ENCODE measurements at places on chromosomes 12 and 14. TPM values are rescaled to one million over a fixed set of nuclear protein-coding genes. Genes with fewer than 3 reads are reported as not detected.

DNA sequence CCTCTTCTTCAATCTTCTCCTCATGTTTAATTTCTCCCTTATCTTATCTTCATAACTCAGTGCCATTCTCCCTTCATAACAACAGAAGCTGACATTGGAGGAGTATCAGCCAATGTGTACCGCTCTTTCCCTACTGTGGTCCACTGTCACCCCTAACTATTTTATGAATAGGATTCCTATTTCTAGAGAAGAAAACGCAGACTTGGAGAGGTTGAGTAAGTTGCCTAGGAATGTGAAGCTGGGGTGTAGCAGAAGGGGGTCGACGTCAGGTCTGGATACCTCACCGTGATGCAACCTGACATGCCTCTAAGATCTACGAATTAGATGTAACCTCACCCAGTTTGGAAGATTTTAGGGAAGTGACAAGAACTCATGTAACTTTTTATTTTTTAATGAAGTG lies 17.1 kb downstream of the LMO3 start:
- no peak for DNase-seq

GRCh38 chr12:53550595-53550994 lies 43.3 kb upstream of the NPFF start:
- DNase-seq = no peak

DNA sequence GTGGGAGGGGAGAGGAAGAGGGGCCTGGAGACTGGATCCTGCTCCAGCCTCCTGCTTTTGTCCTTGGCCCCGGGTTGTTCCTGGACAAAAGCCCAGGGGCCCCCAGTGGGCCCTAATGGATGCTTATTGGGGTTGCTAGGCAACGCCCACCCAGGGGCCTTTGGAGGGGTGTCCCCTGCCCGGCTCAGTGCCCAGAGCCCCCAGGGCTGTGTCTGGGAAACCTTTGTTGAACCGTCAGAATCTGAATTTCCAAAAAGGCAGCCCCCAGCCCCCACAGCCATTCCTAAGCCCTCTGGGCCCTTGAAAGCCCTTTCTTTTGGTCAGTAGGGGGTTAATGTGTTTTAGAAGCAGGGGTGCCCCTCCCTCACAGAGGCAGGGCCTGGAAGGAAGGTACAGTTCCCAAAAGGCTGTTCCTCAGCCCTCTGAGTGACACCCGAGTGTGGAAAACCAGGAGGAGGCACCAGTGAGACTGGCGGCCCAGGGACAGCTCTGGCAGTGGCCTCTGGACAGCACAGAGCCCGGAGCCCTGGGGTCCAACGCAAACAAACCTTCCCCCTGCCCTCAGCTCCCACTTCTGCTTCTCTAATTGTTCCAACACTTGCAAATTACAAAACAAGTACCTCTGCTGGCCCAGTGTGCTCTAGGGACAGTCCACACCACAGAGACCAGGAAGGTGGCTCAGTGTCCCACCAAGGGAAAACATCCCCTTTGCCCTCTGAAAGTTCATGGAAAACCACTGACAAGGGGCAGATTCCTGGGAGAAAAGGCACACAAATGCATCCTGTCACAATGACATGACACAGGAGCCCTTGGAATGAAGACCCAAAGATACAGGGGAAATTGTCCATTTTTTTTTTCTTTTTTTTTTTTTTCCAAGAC lies 19.4 kb downstream of the HHIPL1 start:
- DNase-seq = no peak

The PRH2 gene
- not detected for total RNA-seq

The COL2A1 gene
- 1.2 TPM for total RNA-seq

The KCNK10 gene
- total RNA-seq = 2.4 TPM

Data from left colon (tissue), 2 donors.